ENCODE measurements at places on chromosomes 13 and 19. TPM values are rescaled to one million over a fixed set of nuclear protein-coding genes. Genes with fewer than 3 reads are reported as not detected.

PTBP1 gene
- 284 TPM for total RNA-seq

GRCh38 chr19:9966448-9966847 lies 30.1 kb upstream of the OLFM2 start:
- DNase-seq = no peak

GRCh38 chr19:2511991-2512390 lies 36.1 kb downstream of the GADD45B start:
- no peak for DNase-seq

DNA sequence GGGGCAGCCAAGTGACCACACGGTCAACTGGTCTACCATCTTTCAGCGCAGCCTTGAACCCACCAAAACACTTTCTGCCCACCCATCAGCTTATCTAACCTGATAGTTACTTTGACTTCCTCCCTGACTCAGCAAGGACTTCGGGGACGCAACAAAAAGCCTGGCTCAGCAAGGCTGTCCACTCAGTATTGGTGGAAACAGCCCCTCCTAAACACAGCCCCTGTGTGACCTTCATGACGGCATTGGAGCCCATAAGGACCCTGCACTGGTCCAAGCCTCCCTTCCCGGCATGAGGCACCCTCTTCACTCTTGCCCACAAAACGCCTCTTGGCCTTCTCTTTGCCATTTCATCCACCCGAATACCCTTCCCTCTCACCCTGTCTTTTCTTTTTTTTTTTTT lies 39.1 kb downstream of the INSR start:
- no peak for DNase-seq

Data from colonic mucosa (tissue), 4 donors.